OCI-LY7 (cell line): ENCODE measurements at places on chromosomes 11 and 22.

DNA sequence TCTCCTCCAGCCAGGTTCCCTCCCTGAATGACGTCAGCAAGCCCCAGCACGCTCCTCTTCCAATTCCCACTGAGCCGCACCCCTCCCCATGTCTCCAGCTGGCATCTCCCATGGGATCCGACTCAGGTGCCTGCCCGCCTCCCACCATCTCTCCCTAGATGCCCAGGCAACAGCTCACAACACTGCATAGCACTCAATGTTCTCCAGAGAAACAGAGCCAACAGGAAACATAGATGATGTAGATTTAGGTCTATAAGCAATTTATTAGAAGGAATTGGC is 532.3 kb downstream of the BRD1 start:
- no peak for DNase-seq

DNA sequence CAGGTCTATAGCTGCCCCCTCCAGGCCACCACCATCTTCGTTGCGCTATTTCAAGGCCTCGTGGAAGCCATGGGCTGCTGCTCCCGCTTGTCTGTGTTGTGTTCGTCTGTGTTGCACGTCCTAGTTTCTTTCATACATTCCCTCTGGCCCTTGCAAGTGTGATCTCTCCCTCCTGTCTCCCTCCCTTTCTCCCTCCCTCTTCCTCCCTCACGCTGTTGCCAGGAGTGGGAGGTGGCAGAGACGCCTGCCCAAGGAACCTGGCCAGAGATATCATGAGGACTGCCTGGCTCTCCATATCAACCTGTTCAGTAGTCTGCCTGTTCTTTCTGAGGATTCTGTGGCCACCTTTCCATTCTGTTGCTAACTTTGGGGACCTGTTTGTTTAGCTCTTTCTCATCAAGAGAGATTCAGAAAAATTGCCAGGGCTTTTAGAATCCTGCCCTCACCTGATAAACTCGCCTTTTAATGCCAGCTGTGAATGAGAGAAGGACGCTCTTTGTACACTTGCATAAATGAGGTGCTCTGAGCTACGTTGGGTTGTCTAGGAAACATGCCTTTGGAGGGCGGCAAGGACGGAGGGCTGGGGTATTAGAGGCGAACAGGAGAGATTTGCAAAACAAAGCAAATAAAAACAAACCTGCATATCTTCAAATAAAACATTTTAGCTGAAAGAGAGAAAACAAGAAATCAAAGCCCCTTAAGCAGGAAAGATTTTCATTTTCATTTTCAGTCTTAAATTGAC is 185.2 kb downstream of the TBC1D22A start:
- no peak for DNase-seq

DNA sequence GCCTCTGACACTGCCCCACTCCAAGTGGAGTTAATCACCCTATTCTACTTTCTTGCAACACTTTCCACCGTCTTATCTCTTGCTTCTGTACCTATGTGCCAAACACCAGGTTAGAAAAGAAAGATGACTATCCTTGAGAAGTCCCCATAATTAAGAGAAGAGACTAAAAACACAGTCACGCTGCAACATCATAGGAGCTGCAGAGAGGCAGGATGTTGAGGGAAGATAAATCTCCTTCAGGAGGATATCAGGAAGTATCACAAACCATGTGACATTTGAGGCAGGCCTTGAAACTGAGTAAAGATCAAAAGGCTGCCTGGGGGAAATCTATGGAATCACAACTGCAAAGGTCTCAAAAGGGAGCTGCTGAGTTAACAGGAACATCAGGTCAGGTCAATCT is 24.8 kb downstream of the GAB2 start:
- no peak for DNase-seq

- DNase-seq: no peak
These were observed 96.9 kb downstream of the PDE2A start for GRCh38 chr11:72577271-72577721.

DNA sequence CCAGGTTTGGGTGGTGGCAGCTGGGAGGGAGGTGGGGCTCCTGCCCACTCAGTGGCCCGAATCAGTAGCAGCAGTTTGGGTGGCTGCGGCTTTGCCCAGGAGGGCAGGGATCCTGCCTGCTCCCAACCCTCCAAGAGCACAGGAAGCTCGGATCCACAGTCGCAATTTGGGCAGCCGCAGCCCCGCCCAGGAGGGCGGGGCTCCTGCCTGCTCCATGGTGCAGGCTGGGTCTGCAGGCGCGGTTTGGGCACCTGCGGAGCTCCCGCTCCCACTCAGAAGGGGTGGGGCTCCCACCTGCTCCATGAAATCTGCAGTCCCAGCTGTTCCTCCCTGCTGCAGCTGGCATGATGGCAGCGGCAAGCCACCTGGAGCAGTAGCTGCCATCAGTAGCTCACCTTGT is 38.1 kb upstream of the CALCB start:
- no peak for DNase-seq

GRCh38 chr11:69123593-69124545 is 31.9 kb upstream of the SMIM38 start:
- no peak for DNase-seq

DNA sequence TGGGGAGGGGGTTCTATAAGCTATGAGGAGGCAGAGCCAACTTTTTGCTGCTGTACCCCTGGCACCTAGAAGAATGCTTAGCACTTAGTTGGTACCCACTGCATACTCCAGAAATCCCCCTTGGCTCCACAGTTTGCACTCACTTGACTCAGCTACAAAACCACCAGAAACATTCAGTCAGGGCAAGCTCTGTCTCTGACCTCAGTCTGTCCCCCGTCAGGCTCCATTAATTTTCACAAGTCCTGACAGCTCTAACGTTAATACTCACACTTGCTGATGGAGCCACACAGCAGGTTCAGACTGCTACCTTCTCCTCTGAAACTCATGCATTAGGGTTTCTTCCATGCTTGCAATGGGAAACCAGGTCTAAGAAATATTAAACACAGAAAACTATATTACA is 81.7 kb downstream of the MPPED2 start:
- no peak for DNase-seq

- DNase-seq: no peak
These were observed 2.0 kb downstream of the IGSF22 start for GRCh38 chr11:18723991-18724390.
